Left ventricle myocardium inferior (tissue), 1 donor: ENCODE measurements at places on chromosomes 6 and 20. TPM values are rescaled to one million over a fixed set of nuclear protein-coding genes. Genes with fewer than 3 reads are reported as not detected.

GRCh38 chr20:16036331-16036730 lies 536.9 kb downstream of the KIF16B start:
- no peak for DNase-seq
- H3K4me3 ChIP-seq, result no peak overlapping the region
- H3K36me3 ChIP-seq, result no peaks in the 10 kb centered on the region

- DNase-seq, result no peak
- H3K4me1 ChIP-seq, result peaks cover 34% of the 10 kb centered on the region
- H3K4me3 ChIP-seq, result no peak overlapping the region
- peaks cover 13% of the 10 kb centered on the region for H3K36me3 ChIP-seq
Observed at GRCh38 chr6:73727114-73727513, 31.1 kb downstream of the CD109 start.

GRCh38 chr6:141866731-141867497 lies 265.8 kb upstream of the GJE1 start:
- no peaks in the 10 kb centered on the region for H3K36me3 ChIP-seq
- H3K4me1 ChIP-seq, result no peaks in the 10 kb centered on the region
- H3K27me3 ChIP-seq, result no peaks in the 10 kb centered on the region
- no peak for DNase-seq
- H3K4me3 ChIP-seq, result no peak overlapping the region
- H3K27ac ChIP-seq, result no peak overlapping the region

DNA sequence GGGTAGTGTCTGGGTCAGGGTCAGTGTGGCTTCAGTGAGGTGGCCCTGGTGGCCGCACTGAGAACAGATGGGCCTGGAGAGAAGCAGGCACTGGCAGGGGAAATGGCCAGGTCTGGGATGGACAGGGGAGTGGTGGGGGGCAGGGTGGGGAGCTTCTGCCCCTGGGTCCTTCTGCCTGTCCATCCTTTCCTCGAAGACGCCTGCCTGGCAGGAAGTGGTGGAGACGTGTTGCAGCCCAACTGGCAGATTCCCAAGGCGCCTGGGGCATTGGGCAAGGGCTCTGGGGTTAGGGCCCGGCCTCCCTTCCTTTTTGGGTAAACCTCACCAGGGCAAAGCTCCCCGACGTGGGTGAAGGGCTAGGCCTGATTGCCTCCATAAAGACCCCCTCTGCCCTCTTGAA lies 10.4 kb downstream of the SRC start:
- peak; percentile 65 for DNase-seq
- H3K4me3 ChIP-seq, result no peak overlapping the region
- peak overlapping the region; percentile 30 for H3K27ac ChIP-seq
- H3K27me3 ChIP-seq, result no peaks in the 10 kb centered on the region

Gene APCDD1L
- 0.91 TPM for total RNA-seq

DNA sequence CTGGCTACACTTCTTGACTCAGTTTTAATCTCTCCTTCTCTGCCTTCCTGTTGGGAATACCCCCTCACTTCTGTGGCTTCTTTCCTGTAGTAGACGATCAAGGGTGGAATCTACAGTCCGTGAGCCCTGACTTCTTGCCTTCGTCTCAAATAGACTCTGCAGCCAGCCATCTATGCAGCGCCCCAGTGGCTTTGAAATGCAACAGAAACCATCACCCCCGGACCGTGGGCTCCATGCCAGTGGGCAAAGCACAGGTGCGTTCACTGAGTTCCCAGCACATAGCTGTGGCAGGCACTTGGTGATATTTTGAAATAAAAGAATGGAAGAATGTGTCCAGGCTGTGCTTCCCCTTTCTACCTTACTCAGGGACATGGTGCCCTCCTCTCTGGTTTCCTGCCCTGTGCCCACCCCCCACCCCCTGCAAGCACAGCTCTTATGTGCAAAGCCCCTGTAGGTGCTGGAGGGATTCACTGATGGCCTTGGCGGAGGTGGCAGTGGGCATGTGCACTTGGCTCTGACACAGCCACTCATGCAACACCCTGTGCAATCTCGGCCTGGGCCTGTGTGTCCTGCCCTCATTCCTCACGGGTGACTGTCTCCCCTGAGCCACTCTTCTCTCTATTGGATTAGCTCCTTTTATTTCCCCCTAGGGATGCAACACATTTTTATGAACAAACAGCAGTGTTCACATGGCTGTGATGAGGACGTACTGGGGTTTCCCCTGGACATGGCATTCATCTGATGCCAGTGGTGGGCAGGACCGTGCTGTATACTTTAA lies 5.5 kb upstream of the CDSN start:
- H3K27me3 ChIP-seq, result no peaks in the 10 kb centered on the region
- H3K4me3 ChIP-seq, result no peak overlapping the region
- peak; percentile 36 for DNase-seq
- peak overlapping the region; percentile 72 for H3K27ac ChIP-seq

DNA sequence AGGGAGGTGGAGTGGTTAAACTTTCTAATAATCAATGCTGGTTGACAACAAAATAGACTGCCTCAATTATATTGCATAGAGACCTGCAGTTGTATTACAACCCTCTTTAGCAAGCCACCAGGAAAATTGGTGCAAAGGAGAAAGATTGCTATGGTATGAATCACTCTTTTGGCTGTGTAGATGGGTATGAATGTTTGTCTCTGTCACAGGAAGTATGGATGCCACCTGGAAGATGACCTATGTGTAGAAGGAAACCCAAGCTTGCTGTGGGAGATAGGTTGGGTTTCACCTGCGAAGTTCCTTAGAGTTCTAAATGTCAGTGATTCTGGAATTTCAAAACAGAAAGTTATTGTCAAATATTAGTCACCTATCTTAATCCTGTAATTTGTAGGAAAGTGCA lies 134.6 kb downstream of the SOBP start:
- H3K4me3 ChIP-seq, result no peak overlapping the region
- no peak for DNase-seq
- H3K36me3 ChIP-seq, result no peaks in the 10 kb centered on the region
- no peaks in the 10 kb centered on the region for H3K27me3 ChIP-seq
- no peak overlapping the region for H3K27ac ChIP-seq

Gene DEFB127
- not detected for total RNA-seq

Gene KCNB1
- total RNA-seq, result 0.77 TPM

DNA sequence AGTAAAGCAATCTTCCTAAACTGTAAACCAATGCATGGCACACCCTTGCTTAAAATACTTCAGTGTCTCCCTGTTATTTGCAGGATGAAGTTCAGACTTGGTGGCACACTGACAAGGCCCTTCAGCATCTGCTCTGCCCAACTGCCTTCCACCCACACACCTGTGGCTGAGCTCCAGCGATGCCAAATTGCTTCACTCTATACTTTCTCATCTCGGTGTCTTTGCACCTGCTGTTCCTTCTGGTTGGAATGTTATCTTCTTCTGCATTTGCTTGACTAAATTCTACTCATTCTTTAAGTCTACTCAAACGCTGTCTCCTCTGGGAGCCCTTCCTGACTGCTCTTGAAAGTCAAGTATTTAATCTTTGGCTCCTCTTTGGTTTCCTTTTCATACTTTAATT lies 100.1 kb upstream of the SUPT3H start:
- no peak overlapping the region for H3K4me3 ChIP-seq
- no peaks in the 10 kb centered on the region for H3K27me3 ChIP-seq
- H3K4me1 ChIP-seq, result no peaks in the 10 kb centered on the region

Gene REV3L
- 12.5 TPM for total RNA-seq

DNA sequence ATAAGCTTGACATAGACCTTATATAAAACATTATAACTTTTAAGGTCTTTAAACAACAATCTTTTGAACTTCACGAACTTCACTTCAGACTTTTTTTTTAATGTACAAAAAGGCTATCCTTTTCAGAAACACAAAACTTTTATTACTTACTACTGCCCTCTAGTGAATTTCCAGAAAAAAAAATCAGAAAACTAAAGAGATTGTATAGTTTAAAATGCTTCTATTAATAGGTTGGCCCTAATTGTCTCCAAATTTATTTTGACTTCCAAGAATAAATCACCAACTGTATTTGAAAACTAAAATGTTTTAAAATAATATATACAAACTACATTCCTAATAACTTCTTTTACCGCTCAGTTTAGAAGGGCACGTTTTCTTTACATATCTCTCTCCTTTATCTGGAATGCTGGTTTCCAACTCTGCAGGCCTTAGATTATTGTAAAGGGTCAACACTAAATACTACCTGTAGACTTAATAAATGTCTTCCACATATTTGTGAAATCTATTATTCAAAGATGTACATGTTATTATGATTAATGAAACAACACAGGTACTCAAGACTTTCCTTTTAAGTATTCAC lies 66.8 kb downstream of the LMBRD1 start:
- no peaks in the 10 kb centered on the region for H3K27me3 ChIP-seq
- DNase-seq, result no peak
- H3K36me3 ChIP-seq, result peaks cover 12% of the 10 kb centered on the region
- H3K27ac ChIP-seq, result no peak overlapping the region
- no peak overlapping the region for H3K4me3 ChIP-seq

GRCh38 chr6:100449239-100449691 lies 15.5 kb downstream of the SIM1 start:
- no peak for DNase-seq
- H3K36me3 ChIP-seq, result no peaks in the 10 kb centered on the region
- H3K4me1 ChIP-seq, result peaks cover 23% of the 10 kb centered on the region
- H3K4me3 ChIP-seq, result no peak overlapping the region

Gene COL21A1
- total RNA-seq, result 54.3 TPM

- peaks cover 6% of the 10 kb centered on the region for H3K36me3 ChIP-seq
- no peak overlapping the region for H3K4me3 ChIP-seq
- peaks cover 35% of the 10 kb centered on the region for H3K4me1 ChIP-seq
- peak; percentile 70 for DNase-seq
- H3K27ac ChIP-seq, result peak overlapping the region; percentile 65
Observed at GRCh38 chr20:50625986-50626677, 65.2 kb downstream of the RIPOR3 start.

DNA sequence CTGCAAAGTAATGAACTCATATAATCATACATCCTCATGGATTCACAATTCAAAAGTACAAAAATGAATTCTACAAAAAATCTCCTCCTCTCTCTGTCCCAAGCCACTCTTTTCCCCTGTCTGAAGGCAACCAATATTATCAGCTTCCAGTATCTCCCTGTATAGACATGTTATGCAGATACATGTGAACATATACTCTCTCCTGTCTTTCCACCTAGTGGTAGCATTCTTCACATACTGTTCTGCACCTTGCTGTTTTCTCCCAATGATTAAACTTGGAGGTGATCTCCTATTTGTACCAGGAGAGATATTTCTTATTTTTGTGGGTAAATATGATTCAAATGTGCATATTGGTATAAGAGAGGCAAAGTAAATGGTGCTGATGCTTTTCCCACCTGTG lies 416.4 kb downstream of the EPM2A start:
- no peak overlapping the region for H3K4me3 ChIP-seq
- no peaks in the 10 kb centered on the region for H3K27me3 ChIP-seq
- DNase-seq, result no peak

DNA sequence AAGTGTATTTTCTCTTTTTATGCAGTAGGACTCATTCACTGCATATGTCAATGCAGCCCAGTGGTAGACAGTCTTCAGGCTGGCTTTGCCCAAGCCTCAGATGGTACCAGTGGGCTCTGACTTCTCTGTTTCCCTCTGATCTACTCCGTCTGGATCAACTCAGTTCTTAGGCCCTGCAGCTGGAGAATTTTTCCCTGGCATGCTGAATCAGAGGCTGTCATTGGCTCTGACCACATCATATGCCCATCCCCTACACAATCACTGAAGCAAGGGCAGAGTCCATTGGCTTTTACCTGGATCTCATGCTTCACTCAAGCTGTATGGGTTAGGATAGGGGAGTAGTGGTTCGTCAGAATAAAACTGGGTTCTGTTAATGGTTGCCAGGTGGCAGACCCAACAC lies 57.8 kb downstream of the KIZ start:
- DNase-seq, result no peak
- H3K4me1 ChIP-seq, result peaks cover 25% of the 10 kb centered on the region
- no peaks in the 10 kb centered on the region for H3K36me3 ChIP-seq

DNA sequence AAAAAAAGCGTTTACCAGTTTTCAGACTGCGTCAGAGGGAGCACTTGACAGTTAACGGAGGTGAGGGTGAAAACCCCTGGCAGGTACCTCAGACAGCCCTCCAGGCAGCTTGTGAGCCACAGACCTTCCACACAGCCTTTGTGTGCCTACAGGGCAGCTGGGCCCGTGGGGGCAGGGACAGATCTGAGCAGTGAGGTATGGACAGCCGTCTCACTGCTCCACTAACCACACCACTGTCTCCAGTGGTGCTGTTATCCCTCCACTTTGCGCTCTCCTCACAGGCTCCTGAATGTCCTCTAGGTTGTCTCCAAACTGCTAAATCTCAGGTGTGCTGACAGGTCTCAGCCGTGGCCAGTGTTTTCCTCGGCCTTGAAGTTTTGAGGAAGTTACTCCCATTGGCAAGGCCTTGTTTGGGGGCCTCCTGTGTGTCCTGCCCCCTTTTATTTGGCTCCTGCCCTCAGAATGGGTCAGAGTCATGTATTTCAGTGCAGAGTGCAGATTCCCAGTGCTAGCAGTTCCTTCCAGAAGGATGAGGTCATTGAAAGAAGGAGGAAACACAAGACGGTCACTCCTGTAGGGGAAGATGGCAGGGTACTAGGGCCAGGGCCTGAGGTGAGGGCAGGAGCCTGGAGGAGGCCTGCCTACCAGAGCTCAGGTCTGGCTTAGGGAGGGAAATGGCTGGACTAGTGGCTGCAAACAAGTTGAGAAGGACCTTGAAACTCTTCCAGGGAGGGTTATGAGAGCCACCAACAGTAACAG lies 11.8 kb downstream of the GFRA4 start:
- no peaks in the 10 kb centered on the region for H3K4me1 ChIP-seq
- no peak overlapping the region for H3K27ac ChIP-seq
- peaks cover 38% of the 10 kb centered on the region for H3K36me3 ChIP-seq
- DNase-seq, result no peak
- no peak overlapping the region for H3K4me3 ChIP-seq

GRCh38 chr20:36093025-36093803 lies 61.3 kb upstream of the EPB41L1 start:
- H3K27ac ChIP-seq, result peak overlapping the region; percentile 44
- peaks cover 36% of the 10 kb centered on the region for H3K4me1 ChIP-seq
- peak overlapping the region; percentile 79 for H3K4me3 ChIP-seq
- DNase-seq, result peak; percentile 58
- H3K27me3 ChIP-seq, result peaks cover 51% of the 10 kb centered on the region

Gene OGFRL1
- total RNA-seq, result 7.1 TPM

Gene PRND
- not detected for total RNA-seq
